ENCODE measurements at places on chromosomes 2 and 18. TPM values are rescaled to one million over a fixed set of nuclear protein-coding genes. Genes with fewer than 3 reads are reported as not detected.

GALNT13 gene
- polyA plus RNA-seq: 0.25 TPM

DNA sequence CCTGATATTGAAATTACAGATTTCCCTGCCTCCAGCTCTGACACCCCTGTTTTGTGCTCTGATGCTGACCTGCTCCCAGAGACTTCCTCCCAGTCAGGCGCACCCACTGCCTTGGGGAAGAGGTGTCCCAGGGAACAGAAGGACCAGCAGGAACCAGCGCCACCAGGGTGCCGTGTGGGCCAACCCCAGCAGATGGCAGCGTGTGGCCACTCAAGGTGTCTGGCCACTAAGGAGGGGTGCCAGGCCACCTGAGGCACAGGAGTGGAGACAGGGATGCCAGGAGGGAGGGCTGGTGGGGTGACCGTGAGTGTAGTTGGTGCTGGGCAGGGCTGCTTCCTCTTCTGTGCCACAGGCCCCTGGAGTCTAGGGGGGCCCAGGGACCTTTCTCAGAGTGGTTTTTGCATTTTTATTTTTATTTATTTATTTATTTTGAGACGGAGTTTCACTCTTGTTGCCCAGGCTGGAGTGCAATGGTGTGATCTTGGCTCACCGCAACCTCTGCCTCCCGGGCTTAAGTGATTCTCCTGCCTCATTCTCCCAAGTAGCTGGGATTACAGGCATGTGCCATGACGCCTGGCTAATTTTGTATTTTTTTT is 56.0 kb downstream of the TEX44 start:
- DNase-seq: no peak

SLC40A1 gene
- 34.6 TPM for polyA plus RNA-seq

GRCh38 chr2:38076710-38077430 is 919 bp upstream of the CYP1B1 start:
- DNase-seq: no peak

DNA sequence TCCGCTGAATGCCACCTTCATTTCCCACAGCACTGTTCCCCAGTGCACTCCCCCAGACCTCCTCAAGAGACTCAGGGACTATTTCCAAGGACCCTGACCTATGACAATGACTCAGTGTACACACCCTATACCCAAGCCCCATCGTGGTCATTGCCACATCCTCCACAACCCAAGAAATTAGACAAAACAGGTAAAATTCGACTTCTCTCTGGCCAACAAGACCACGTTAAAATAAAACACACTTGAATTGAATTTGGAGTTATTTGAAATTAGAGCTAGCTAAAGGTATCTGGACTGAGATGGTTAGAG is 126.4 kb upstream of the NCK2 start:
- DNase-seq: no peak

GRCh38 chr18:36020174-36020711 is 47.1 kb downstream of the RPRD1A start:
- DNase-seq: no peak

- no peak for DNase-seq
These were observed 435.6 kb upstream of the HS6ST1 start for GRCh38 chr2:128754246-128754724.

DNA sequence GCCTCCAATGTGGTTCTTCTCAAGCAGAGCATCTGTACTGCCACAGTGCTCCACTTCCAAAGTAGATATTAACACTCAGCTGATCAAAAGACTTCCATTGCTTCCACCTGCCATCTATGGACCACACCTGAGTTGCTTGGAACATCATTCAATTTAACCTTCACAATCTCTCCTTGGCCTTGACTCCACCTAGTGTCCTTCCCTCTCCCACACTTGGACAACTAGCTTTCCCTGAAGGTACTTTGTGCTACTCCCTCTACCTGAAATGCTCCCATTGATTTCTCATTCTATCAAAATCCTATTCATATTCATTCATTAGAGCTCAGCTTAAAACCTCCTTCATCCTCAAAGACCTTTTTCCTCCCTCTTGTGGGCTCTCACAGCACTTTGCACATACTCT is 48.7 kb downstream of the SOWAHC start:
- no peak for DNase-seq

DNA sequence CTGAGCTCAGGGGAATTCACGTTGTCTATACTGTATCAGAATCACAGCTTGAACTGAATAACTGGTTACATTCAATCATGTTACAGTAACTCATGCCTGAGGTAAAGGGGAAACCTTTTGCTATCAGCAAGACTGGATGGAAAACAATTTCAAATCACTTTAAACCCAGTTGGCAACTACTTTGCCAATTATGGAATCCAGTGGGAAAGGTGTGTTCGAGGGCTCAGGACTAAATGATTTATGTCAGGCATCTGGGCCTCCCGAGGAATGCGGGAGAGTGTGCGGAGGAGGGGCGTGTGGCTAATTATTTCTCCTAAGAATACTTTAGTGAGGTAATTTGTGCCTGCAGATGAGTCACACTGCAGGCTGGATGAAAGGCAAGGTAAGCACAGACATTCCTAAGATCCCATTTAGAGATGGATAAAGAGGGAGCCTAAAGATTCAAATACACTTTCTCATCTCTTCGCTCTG is 100.1 kb downstream of the HRH4 start:
- DNase-seq: no peak

DNA sequence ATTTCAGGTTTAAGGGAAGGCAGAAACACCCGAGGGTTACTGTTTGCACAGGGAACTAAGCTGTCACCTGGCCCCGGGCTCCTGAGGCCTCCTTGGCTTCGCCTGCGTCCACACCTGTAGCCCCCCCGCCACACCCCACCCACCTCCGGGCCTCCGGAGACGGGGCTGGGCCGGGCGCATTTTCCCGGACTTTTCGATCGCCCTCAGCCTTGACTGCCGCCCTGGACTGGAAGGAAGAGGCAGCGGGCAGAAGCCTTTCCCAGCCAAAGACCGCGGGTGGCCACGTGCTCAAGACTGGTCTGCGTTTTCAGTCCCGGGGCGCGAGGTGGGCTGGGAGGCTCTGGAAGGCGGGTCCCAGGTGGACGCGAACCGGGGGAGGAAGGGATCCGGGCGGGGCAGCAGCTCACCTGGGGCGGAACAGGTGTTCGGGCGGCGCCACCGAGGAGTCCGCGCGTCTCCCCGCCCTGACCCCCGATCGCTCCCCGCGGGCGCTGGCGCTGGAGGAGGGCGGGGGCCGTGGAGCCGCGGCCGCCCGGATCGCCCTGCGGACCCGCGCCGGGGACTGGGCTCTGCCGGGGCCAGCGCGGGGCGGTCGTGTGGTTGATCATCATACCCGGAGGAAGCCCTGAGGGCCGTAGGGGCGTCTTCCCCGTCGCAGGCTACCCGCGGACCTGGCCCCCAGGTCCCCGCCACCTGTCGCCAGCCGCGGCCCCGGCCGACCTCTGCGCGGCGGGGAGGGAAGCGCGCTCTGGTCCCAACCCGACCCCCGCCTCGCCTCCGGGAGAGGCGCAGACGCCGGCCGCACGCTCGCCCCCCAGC is 3.2 kb downstream of the ID2 start:
- no peak for DNase-seq

DNA sequence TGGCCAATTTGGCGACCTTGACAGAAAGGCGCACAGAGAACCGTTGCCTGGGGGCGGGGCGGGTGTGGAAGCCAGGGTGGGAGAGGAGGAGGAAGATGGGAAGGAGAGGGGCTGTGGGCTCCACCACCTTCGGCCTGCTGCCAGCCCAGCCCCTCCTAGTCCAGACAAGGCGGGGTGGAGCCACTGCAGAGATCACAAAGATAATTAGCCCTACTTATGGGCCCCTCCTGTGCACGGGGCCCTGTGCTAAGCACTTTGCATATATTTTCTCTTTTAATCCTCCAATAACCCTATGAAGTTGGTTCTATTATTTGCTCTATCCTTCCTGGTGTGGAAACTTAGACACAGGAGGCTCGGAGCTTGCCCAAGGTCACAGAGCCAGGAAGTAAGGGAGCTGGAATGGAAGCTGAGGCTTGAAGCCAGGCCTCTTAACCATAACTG is 13.7 kb upstream of the ECEL1 start:
- no peak for DNase-seq

- no peak for DNase-seq
These were observed 12.4 kb downstream of the DYM start for GRCh38 chr18:49447810-49448745.

DNA sequence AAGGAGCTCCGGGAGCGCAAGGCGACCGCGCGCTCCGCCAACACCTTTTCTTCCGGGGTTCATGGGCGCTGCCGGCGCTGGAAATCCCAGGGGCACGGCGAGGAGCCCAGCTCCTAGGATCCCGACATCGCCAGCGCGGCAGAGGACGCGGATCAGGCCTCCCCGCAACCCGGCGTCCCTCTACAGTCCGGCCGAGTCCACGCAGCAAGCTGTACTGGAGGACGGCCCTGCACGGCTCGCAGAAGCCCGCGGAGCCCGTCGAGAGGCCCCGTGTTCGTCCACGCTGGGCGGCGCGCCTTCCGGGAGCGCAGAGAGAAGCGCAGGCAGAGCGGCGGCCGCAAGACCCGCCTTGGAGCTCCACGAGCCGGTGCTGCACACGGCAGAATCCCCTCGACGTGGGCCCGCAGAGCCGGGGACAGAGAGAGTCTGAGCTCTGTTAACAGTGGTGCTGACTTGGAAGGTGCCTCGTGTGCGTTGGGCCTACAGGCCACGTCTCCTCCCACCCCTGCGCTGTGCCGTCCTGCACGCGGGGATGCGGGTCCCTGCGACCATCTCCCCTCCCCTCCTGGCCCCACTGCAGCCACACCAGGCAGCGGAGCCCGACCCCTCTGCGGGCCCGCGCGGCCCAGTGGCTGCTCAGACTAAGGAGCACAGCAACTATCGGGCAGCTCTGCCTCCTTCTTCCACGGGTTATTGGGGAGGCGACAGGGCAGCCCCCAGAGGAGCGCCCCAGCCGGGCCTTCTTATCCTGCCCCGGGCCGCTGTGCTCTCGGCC is 28.1 kb upstream of the PTPN2 start:
- no peak for DNase-seq

DNA sequence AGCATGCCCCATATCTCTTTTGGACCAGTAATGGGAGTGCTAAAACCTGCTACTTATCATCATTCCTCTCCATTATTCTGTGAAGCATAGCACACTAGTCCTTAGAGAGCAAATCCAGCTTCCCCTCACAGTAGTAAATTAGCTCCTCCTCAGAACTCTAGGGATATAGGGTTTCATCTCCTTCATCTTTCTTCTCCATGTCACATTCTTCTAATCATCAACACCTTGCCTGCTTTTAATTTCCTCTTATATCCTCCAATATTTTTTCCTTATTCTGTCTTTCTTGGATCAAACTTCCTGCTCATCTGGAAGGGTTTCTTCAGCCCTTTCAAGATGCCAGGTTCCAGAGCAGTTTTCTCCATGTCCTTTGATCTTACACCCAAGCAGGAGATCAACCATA is 321.4 kb upstream of the ACVR2A start:
- DNase-seq: no peak

- no peak for DNase-seq
These were observed 50.4 kb downstream of the UXS1 start for GRCh38 chr2:106143495-106144215.

MARCHF4 gene
- 0.04 TPM for polyA plus RNA-seq

DNA sequence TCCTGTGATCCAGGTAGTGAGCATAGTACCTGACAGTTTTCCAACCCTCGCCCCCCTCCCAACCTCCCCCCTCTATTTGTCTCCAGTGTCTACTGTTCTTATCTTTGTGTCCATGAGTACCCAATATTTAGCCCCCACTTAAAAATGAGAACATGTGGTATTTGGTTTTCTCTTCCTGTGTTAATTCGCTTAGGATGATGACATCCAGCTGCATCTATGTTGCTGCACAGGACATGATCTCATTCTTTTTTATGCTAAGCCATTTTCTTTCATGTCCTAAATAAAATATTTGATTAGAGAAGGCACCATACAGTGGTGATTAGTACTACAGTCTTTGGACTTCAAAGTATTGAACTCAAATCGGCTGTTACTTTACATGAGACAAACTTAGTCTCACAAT is 1087.9 kb downstream of the CBLN2 start:
- no peak for DNase-seq

DNA sequence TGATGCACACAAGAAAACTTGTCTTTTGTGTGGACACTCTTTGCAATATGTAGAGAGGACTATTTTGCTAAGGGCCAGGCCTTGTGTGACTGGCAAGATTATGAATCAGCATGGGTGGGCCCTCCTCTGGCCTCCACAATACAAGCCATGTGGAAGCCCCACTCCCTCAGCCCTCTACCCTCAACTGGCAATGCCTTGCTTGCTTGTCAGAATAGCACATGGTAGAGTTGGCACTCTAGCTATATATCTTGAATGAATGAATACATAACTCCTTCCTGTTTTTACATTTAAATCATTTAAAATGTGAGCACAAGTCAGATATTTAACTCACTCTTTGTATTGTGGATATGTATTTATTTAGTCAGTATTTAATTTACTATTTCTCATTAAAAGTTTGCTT is 805.4 kb upstream of the GYPC start:
- DNase-seq: no peak

STON1 gene
- 8.1 TPM for polyA plus RNA-seq

DNA sequence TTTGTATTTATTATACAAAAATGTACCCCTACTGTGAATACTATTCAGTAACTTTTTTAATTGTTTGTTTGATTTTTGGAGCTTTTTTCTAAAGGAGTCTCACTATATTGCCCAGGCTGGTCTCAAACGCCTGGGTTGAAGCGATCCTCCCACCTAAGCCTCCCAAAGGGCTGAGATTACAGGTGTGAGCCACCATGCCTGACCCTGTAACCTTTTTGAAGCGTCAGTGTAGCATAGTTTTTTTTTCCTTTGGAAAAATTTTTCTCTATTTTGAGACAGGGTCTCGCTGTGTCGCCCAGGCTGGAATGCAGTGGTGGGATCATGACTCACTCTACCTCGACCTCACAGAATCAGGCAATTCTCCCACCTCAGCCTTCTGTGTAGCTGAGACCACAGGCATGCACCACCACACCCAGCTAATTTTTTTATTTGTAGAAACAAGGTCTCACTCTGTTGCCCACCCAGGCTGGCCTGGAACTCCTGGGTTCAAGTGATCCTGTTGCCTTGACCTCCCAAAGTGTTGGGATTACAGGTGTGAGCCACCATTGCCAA is 2.0 kb downstream of the GMCL1 start:
- DNase-seq: no peak

DNA sequence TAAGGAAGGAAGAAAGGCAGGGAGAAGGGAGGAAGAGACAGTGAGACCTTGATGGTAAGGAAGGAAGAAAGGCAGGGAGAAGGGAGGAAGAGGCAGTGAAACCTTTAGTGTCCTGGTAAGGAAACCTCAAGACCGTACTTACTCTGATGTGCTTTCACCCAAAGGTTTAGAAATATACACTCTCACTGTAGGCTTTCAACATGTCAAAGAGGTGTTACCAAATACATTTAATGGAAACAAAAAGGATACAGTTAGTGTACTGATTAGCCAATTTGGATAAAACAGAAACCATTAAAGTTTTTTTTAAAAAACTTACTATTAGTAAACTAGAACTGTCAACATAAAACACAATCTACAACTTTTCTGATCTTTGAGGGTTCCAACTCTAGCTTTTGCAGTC is 7.1 kb downstream of the FBXO15 start:
- DNase-seq: no peak

- no peak for DNase-seq
These were observed 72.6 kb downstream of the NRP2 start for GRCh38 chr2:205754924-205755321.

DNA sequence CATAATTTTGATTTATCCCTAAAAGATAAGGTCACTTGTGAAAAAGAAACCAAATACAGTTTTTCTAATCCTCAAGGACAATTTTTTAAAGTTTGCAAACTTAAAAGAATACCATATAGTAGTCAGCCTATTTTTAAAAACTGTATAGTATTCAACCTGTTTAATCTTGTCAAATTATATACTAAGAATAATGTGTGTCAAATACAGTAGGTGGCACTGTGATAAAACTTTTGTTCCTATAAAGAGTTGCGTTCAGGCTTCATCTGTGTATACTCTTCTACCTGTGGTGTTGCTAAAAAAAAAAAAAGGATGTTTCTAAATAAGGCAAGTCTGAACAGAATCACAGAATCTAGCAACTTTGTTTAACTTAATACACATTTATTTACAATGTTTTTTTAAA is 68.6 kb downstream of the CCDC138 start:
- DNase-seq: no peak
